ENCODE measurements at places on chromosomes 1 and 21.

GRCh38 chr1:45630429-45630828 lies 6.6 kb upstream of the CCDC17 start:
- DNase-seq: no peak

DNA sequence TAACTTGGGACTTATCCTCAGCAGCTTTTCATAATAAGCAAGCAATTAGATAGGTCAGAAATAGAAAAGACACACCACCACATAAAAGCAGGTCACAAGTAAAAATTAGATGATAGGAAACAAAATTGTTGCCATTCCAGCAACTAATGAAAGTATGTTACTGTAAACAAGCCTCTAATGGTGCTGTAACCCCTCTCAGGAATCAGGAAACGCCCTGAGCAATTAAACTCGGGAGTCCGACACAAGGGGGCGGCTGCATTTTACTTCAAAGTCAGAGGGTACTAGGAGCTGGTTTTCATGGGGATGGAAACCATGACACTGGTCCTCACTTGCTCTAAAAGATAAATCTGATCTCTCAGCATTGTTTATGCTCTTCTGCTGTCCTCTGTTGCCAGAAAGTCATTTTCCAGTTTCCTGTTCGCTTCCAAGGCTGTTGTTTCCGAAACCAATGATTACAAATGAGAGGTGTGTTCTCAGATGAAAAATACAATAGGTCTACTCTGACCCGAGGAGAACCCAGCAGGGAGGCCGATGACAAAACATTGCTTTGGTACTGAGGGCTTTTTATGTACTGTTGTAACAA lies 93.4 kb downstream of the TGFBR3 start:
- DNase-seq: no peak

- no peak for DNase-seq
These were observed 195.1 kb downstream of the HLX start for GRCh38 chr1:221074332-221074731.

GRCh38 chr1:164495905-164496304 lies 63.1 kb upstream of the PBX1 start:
- no peak for DNase-seq

- DNase-seq: no peak
These were observed 30.5 kb downstream of the SIPA1L2 start for GRCh38 chr1:232599178-232600041.

- no peak for DNase-seq
These were observed 66.0 kb downstream of the GATAD2B start for GRCh38 chr1:153856763-153857162.

- no peak for DNase-seq
These were observed 117.5 kb downstream of the BACH1 start for GRCh38 chr21:29416268-29416667.

- DNase-seq: no peak
These were observed 599.4 kb downstream of the LTN1 start for GRCh38 chr21:28393279-28393678.

DNA sequence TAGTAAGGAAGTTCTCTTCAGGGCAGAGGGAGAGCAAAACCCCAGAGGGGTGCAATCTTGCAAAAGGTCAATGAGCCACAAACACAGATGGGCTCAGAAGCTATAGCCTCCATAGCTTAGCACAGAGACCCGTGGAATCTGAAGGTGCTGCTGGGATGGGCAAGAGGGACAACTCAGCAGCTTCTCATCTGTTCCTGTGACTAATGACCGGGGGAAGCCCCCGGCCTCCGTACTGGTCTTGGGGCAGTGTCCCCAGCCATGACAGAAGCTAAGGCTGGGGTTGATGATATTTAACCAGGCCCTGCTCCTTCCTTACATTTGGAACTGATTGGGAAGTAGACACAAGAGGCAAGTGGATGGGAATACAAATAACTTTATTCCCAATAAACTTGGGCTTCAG lies 19.1 kb downstream of the EXOC8 start:
- DNase-seq: no peak

DNA sequence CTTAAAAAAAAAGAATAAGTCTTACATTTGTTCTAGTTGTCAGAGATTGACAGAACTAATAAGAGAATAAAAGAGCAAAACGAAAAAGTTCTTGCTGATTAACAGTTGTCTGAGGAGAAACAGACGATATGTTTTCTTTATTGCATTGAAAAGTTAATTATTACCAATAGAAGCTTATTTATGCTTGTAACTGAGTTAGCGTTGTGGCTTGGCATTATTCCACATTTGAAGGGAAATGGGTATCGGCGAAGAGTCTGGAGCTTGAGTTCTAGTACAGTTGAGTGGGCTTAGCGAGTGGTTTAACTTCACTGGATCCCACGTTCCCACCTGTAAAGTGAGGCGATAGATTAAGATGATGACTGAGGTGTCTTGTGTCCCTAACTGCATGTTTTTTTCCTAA lies 109.0 kb downstream of the SDCCAG8 start:
- DNase-seq: no peak

DNA sequence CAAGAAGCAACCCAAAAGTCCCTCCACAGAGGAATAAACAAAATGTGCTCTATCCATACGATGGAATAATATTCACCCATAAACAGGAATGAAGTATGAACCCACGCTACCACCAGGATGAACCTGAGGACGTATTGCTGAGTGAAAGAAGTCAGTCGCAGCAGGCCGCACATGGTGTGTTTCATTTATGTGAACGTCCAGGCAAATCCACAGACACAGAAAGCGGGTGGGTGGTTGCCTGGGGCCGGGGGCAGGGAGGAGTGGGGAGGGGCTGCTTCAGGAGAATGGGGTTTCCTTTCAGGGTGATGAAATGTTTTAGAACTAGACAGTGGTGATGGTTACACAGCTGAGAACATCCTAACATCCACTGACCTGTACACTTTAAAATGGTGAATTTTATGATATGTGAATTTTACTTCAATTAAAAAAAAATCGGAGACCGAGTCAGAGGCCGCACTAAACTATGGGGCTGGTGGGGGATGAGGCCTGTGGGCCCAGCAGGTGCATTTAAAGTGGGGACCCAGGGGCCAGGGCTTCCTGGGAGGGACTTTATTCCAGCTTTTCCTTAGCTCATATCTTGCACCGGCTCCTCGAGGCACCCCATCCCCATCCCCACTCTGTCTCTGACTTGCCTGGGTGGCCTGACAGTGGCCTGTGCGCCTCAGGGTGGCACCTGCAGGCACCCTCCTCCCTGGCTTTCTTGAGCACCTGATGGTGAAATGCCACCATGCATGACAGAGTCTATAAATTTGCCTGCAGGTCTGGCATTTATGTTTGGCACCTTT lies 392.6 kb upstream of the VAMP3 start:
- DNase-seq: no peak

DNA sequence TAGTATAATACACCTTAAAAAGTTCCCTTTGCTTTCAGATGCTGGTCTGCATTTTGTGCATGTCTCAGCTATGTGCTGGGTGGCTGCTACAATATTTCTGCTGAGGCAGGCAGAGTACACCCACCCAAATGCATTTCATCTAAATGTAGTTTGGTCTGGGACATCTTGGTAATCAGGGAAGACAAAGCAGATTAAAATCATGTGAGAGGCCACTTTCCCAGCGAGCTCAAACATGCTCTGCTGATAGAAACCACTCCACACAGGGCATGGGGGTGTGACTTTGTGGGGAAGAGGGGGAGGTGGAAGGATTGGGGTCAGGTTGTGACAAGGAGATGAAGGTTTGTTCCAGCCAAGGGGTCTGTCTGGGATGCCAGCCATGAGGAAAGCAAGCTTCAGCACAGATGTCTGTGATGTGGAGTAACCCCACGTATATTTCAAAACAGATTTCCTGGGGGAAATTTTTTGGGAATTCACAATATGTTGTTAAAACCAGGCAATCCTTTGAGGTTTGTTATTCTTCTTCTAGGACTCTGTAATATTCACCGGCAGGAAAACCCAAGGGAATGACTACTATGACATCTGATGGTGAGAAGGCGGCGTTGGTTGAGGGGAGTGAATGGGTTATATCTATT lies 255.1 kb upstream of the FGGY start:
- no peak for DNase-seq

DNA sequence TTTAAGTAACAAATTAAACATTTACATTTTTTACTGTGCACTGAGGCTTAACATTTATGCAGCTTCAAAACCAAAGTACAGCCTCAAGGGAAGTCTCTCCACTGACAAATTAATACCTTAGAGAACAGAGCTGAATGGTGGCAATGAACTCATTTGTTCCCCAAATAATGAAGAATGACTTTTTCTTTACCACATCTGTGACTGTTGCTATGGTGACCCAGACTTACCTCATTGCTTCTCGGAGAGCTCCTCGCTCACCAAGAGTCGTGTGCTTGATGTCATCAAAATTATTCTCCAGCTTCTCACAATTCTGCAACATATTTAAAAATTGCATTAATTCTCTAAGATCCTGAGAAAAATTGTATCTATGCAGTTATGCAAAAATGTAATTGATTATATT lies 92.9 kb downstream of the DPYD start:
- DNase-seq: peak; percentile 3

DNA sequence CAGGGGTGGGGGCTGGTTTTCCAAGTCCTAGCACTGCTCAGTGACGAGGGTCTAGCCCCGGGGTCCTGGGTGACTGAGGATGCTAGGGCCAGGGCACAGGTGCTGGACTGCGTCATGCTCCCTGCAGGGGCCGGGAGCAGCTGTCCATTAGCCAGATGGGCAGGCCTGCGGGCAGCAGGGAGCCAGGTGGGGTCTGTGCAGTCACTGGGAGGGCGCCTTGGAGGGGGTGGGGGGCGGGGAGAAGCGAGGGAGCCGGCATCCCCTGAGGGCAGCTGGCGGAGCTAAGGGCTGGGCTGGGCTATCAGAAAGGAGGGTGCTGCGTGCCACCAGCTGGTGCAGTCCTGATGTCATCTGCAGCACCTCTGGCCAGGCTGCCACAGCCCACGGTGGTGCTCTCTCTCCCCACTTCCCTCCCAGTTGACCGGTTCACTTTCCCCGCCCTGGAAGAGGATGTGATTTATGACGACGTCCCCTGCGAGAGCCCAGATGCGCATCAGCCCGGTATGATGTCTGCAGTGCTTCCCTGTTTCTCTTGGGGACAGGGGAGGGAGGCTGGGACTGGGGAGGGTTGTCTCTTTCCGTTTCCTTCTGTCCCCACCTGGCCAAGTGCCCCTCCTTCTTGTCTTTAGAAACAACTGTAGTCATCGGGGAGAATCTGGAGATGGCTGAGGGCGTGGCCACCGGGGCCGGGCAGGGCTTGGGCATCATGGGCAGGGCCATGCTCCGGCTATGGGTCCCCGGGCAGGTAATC lies 63.8 kb downstream of the ARHGEF10L start:
- no peak for DNase-seq

- DNase-seq: no peak
These were observed 11.5 kb downstream of the TMPRSS3 start for GRCh38 chr21:42384156-42384945.
